Motor neuron (in vitro differentiated cells): ENCODE measurements at places on chromosomes 1 and 21. TPM values are rescaled to one million over a fixed set of nuclear protein-coding genes. Genes with fewer than 3 reads are reported as not detected.

DNA sequence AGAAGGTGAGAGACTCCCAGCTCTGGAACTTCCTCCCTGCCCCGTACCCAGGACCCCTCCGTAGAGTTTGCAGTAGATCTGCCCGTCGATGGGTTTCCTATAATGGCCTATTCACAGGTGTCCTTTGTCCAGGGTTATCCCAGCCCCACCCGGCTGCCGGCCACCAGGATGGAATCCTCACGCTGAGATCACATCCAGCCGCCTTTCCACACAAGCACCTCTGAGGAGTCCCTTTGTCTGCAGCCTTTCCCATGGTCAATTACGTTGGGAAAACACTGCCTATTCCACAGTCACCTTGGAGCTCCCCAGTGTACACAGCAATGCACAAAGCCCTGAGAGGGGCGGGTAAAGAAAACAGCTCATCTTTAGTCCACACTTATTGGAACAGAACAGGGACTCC, 190.0 kb upstream of the EDN2 start:
- ATAC-seq = no peak

DNA sequence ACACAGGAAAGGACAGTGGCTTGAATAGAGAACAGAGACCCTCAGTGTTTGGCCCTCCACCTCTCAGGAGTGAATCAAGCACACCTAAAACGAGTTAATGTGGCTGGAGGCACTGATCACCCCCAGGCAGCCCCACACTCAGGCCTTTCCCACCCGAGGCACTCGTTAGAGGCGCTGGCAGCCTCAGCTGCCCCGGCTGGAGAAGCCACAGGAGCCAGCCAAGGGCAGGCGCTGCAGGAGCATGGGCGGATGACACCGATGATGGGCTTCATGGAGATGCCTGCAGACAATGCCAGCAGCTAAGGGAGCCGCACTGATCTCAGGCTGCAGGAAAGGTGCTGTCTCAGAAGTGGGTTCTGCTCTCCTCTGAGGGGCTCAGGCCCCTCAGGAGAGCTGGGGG, 24.1 kb upstream of the ABCG1 start:
- no peak for ATAC-seq

- ATAC-seq = no peak
Measured at GRCh38 chr1:160651433-160652064, 4.7 kb upstream of the SLAMF1 start.

- ATAC-seq = peak; percentile 52
Measured at GRCh38 chr21:31609081-31609480, 50.4 kb upstream of the SOD1 start.

GRCh38 chr1:109895720-109896504, 14.7 kb upstream of the CSF1 start:
- peak; percentile 52 for ATAC-seq

DNA sequence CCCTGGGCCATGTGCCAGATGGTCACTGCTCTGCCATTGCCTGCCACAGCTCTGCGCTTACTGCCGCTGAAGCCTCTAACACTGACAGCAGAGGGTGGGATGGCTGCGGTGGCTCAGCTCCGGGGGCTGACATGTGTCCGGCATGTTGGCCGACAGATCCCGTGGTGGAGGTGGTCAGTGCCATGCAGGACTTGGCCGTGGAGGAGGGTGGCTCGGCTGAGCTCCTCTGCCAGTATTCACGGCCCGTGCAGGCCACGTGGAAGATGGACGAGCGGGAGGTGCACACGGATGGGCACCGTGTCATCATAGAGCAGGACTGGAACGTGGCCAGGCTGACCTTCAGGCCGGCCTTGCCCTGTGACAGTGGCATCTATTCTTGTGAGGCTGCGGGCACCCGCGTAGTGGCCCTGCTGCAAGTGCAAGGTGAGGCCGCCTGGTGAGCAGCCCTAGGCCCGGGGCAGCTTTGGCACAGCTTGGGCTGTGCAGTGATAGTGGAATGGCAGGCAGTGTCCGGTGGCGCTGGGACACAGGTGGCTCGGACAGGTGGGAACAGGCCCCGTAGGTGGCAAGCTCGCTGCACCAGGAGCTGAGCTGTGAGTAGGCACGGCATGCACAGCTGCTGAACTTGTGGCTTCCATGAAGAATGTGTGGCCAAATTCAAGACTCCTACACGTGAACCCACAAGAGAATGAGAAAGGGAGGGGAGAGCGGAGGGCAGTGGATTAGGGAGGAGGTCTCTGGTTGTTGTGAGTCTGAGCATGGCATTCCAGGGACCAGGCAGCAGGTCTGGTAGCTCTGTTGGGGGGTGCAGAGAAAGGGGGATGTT, 91.8 kb downstream of the TRIM11 start:
- ATAC-seq = no peak

DNA sequence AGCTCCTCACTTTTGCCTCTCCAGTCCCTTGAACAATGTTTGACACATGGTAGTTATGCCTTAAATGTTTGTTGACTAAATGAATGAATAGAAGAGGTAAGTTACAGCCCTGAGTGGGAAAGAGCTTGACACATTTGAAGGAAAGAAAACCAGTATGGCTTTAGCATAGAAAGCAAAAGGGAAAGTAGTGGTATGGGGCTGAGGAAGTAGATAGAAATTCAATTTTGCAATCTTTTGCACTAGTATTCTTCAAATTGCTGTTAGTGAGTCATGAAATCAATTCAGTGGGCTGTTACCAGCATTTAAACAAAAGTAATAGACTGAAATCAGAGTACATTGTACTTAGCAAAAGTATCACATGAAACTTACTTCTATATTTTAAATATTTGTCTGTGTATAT, 21.1 kb downstream of the PLA2G4A start:
- ATAC-seq = no peak

DNA sequence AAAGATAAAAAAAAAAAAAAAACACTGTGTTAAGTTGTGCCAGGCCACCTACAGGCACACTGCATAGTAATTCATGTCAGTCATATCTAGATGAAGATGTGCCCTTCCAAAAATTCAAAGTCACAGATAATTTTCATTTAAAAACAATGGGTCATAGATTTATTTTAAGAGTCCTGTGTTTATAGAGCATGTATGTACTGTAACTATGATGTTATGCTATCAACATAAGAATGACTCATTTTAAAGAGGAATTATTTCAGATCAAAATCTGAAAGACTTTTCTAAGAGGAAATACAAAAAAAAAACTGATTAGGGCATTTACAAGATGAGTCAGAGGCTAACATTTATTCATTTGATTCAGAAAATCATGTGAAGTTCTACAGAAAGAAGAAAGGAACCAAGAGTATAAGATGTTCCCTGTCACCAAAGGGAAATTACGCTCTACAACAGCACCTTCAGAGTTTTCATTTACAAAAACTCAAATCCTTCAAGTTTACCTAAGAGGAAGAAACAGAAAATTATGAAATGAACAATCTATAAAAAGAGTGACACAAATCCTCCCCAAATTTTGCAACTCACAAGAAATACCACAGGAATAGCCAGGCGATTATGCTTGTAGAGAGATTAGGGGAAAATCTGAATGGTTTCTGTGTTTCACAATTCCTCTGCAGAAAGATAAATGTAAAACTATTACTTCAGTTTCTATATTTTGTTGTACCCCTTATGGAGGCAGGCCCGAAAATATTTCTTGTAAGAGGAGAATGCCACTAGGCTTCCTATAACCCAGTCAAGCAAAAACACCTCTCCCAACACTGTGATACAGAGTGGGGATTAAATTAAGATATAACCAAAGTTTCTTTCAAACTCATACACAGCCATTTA, 13.8 kb downstream of the TP53BP2 start:
- peak; percentile 77 for ATAC-seq

DNA sequence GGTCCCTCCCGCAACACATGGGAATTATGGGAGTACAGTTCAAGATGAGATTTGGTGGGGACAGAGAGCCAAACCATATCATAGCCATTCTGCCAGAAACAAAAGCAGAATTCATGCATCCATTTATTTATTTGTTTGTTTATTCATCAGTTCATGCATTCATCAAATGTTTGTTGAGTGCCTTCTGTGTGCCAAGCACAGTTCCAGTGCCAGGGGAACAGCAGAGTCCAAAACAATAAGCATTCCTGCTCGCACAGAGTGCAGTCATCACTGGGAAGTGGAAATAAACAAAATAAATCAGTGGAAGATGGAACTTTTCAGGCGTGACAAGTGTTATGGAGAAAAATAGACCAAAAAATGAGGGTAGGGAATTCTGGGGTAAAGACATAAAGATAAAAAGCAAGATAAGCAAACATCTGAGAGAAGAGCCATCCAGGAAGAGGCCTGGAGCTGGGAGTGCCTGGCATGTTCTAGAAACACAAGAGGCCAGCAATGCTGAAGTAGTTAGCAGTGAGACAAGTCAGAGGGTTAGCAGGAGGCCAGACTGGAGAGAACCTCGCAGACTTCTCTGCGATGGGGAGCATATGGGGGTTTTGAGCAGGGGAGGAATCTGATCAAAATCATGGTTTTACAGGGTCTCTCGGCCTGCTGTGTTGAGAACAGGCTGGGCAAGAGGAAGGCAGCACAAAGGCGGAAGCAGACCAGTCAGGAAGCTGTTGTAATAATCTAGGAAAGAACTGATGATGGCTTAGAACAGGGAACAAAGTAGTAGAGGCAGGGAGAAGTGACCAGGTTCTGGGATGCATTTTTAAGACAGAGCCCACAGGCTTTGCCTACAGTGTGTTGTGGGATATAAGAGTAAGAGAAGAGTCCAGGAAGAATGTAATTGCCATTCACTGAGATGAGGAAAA, 113.2 kb downstream of the GLUL start:
- ATAC-seq = no peak

- ATAC-seq = no peak
Measured at GRCh38 chr21:34500191-34500590, 11.8 kb downstream of the KCNE1 start.

DNA sequence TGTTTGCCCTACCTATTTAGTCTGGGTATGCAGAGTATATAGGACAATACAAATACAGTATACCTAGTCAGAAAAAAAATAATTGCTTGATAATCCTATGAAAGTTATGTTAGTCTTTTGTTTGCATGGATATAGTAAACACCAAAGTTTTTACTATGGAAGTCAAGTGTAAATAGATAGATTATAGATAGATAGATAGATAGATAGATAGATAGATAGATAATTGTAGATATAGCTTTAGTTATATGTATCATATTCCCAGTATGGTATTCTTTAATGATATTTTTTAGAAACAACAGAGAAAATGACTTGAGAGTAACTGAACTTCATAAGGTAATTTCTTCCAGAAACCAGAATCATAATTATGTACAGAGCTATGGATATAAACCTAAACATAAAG, 158.2 kb downstream of the NCAM2 start:
- no peak for ATAC-seq

GRCh38 chr1:78474092-78474491, 16.7 kb upstream of the PTGFR start:
- no peak for ATAC-seq

GRCh38 chr1:66809245-66809644, 8.2 kb upstream of the INSL5 start:
- ATAC-seq = no peak

DNA sequence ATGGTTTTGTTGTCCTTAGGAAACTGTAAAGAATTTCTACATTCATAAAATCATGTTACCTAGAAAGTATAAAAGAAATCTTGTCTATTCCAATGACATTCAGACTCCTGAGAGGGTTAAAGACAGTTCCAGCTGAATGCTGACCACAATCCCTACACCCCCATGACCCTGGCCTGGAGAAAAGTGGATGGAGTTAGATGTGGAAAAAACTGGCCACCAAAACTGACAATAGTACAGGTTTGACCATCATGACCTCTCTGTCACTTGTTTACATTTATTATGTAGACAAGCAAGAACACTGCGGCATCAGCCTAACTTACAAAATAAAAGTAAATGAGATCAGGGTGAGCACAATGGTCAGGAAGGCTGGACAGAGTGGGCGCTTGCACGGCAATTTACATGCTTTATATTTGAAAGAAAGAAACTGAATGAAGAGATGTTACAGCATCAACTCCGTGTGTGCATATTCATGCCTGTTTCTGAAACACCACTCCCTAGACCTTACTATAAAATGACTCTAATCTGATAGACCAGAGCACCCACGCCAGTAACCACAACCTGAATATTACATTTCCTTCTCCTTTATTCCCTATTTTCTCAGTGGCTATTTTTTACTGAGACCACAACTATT, 116.0 kb downstream of the ESRRG start:
- peak; percentile 84 for ATAC-seq

Gene INTS7
- 23.3 and 26.5 TPM in 2 replicates for total RNA-seq

Gene DNAI4
- 10.7 and 15.8 TPM in 2 replicates for total RNA-seq

Gene LCE2A
- total RNA-seq = 0.62 and 1.5 TPM in 2 replicates
